Bronchus fibroblast of lung (primary cell): ENCODE measurements at places on chromosomes 2 and 18. TPM values are rescaled to one million over a fixed set of nuclear protein-coding genes. Genes with fewer than 3 reads are reported as not detected.

RUFY4 gene
- total RNA-seq = not detected in 2 replicates

PDE11A gene
- total RNA-seq = not detected in 2 replicates

VAPA gene
- total RNA-seq = 113 and 133 TPM in 2 replicates

DSG4 gene
- total RNA-seq = not detected in 2 replicates
